NCI-H1092 treated with DMSO at 0.1 percent for 48 hours (cell line): ENCODE measurements at places on chromosomes 11 and 22.

DNA sequence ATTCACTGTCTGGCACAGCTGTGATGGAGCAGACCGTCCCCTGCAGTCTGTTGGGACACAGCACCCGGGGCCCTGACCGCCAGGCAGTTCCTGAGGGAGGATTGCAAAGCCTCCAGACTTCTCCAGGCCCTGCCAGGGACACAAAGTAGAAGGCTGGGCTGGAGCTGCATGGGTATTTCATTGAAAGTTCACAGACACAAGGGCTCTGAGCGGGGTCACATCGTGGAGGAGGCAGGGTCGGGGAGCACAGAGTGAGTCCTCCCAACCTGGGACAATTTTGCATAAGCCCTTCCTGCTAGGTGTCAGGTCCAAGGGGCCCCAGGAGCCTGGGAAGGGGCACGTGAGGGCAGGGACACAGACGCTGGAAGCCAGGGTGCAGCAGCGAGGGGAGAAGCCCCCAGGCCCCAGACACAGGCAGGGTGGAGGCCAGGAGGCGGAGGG lies 15.7 kb downstream of the IFITM10 start:
- DNase-seq: no peak

DNA sequence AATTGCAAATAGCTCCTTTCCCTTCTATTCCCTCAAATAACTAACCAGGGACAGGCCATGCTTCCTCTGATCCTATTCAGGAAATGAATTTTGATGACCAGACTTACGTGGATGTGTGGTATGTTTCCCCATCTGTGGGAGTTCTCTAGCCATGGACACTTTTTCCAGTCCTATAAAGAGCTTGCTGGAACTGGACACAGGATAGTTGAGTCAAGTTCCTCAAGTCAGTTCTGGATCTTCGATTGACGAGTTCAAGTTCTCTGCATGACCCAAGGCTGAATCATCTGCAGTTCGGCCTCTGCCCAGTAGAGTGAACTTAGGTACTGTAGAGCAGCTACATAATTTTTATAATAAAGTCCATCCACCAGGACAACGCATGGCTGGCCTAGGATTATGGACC lies 52.7 kb upstream of the CCND1 start:
- DNase-seq: no peak

- no peak for DNase-seq
These were observed 6.1 kb upstream of the CRYBB3 start for GRCh38 chr22:25193548-25193947.

- no peak for DNase-seq
These were observed 41.7 kb downstream of the C11orf58 start for GRCh38 chr11:16780146-16780545.

DNA sequence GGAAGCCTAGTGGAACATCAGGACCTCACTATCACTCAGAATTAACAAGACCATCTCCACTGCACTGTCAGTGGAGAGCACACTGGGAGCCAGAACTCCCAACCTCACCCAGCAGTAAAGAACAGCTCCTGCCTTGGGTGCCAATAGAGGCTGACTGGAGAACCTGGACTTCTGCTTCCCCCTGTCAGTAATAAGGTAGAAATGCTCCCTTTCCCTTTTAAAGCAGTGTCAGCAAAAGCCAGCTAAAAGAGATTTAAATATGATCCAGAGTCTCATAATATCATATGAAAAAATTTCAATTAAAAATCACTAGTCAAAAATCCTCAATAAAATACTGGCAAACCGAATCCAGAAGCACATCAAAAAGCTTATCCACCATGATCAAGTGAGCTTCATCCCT lies 82.8 kb downstream of the SPATA19 start:
- no peak for DNase-seq

DNA sequence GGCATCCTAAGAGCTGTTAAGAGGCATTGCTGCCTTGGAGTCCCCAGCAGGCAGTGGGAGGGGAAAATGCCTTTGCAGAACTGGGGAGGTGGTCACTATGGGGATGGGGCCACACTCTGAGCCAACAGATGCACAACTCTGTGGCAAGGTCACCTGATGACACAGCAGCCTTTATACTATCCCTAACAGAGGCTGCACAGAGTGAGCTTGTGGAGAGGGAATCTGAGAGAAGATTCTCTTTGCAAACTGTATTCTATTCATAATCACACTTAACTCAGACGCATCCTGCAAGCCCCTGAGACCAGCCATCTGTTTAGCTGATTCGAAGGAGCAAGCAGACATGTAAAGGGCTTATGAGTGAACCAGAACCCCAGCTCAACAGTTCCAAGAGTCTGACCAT lies 49.0 kb upstream of the TTC12 start:
- DNase-seq: no peak

GRCh38 chr11:9901943-9902342 lies 238.1 kb downstream of the SWAP70 start:
- no peak for DNase-seq
